ENCODE measurements at places on chromosomes 12 and 14. TPM values are rescaled to one million over a fixed set of nuclear protein-coding genes. Genes with fewer than 3 reads are reported as not detected.

DNA sequence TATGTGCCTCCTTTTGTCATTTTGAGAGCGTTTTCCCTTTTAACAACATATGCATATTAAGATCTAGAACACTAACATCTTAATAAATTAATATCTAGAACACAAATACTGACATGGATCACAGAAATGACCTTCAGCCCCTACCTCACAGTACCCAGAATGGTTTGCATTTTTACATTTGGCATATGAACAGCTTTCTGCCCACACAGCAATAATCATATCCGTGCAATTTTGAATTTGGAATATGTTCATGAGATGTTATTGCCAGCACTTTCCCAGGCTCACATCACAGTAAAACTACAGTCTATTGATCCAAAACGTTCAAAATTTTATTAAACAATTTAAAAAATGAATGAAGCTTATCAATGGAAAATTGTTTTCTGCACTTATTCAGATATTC is 114.6 kb downstream of the SLC25A21 start:
- DNase-seq, result no peak

GRCh38 chr14:69845787-69846186 is 33.4 kb upstream of the SMOC1 start:
- DNase-seq, result no peak

DNA sequence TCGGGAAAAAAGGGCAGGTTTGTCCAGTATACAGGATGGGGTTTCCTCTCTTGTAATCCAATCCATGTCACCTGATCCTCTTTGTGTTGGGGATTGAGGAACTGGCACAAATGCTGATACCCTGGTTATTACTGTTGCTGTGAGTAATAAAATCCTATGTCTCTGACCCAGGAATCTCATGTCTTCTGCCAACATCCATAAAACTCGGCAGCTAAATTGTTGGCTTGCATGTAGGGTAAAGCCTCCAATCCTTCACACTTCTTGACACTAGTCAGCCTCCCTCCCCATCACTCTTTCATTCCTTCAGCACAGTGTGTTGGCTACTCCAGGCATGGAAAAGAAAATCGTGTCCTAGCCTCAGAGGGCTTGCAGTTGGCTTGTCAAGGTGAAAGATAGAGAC is 9.2 kb upstream of the NOS1 start:
- DNase-seq, result no peak

DNA sequence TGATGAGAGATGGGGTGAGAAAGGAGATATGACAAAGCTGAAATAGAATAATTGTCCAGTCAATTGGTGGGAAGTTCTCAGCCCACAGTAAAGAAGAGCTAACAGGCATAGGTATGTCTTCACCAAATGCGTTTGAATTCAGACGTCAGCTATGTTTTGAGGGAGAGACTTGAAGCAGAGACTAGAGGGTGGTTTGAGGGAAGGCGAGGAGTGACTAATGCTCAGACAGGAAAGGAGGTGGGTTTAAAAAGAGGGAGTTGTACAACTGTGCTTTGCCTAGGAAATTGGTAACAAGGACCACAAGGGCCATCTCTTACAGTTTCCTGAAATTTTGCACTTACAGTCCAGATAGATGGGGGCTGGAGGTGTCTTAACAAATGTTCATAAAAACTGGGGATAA is 6.4 kb downstream of the JKAMP start:
- no peak for DNase-seq

GRCh38 chr14:53022593-53022992 is 71.7 kb upstream of the FERMT2 start:
- no peak for DNase-seq

DNA sequence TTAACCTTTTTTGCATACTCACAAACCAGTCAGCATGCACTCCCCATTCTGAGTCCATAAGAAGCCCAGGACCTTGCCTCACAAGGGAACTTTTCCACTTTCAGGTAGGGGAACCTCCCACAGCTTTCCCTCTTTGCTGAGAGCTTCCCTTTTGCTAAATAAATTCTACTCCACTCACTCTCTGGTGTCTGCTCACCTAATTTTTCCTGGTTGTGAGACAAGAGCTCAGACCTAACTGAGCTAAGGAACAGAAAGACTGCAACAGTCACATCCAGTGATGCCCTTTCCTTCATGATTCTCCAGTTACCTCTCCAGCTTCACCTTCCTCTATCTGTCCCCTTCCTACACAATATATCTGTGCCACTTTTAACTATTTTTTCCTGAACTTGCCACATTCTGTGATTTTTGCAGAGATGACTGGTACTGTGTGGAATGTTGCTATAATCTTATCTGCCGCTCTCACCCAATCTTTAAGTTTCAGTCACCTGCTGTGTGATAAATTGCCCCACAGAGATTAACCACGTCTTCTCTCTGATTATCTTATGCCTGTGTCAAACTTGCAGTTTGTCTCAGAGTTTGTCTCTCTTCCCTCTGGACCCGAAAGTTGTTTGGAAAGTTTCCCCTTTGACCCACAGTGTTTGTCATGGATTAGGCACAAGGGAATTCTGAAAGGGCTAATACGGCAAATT is 737.1 kb upstream of the FLRT2 start:
- no peak for DNase-seq

DNA sequence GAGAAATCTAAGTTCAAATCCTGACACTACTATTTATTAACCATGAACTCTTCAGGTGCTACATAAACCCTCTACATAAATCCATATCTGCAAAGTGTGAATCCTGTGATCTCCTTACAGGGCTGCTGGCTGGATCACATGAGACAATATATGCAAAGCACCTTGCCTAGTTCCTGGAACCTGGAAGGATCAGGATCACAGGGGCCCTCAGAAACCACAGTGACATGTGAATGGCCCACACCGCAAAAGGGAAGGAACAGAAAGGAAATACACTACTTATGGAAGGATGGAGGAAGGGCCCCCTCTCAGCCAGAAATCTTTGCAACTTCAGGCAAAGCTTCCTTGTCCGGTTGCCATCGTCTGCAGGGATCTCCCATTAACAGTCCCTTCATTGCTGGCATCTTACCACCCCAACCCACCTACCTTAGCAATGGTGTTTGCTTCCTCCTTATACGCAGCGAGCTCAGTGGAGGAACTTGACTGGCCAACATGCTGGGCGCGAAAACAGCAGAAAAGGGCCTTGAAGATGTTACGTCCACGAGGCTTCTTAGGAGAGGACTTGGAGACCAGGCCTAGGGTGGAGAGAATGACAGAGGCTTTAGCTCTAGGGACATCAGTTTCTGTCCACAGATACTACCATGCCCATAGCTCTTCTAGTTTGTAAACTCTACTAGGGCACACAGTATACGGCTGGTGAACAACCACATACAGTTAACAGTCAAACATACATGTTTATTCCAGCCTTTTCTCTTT is 10.7 kb upstream of the AVIL start:
- no peak for DNase-seq

The MGP gene
- 0.47 TPM for total RNA-seq

The TSPAN19 gene
- not detected for total RNA-seq
